ENCODE measurements at places on chromosomes 2 and 18.

- DNase-seq = no peak
Observed at GRCh38 chr18:56505971-56506370, 132.4 kb downstream of the TXNL1 start.

- no peak for DNase-seq
Observed at GRCh38 chr2:99600981-99601651, 111.3 kb upstream of the REV1 start.

DNA sequence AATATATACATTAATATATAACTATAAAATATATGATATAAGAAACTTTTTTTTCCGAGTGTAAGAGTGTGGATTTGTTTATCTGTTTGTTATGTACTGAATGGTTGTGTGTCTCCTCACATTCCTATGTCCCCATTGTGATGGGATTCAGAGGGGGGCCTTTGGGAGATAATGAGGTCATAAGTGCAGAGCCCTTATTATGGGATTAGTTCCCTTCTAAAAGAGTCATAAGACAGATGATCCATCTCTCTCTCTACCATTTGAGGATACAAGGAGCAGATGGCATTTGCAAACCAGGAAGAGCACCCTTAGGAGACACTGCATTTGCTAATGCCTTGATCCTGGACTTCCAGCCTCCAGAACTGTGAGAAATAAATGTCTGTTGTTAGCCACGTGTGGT, 30.3 kb upstream of the SAP130 start:
- DNase-seq = no peak

GRCh38 chr18:48929941-48930713, 20.6 kb downstream of the SMAD7 start:
- DNase-seq = peak; percentile 77

DNA sequence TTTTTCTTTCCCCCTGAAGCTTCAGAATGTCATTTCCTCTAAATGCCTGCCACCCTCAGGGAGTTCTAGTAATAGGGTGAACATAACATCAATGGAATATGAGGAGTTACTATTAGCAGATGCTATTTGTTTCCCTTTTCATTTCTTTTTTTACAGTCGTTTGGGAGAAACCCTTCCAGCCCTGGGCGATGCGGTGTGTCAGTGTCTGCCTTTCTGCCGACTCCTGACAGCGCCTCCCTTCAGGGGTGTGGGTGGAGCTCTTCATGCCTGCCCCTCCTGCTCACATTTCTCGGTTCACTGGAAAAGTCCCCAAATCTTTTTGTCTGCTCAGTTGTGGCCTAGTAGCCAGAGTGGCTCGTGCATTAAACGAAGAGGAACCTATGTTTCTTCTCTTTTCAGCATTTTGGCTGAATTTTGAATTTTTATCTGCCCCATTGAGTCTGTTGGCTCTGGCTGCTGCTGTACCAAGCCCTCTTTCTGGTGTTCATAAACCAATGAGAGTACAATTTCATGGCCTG, 72.3 kb downstream of the FMNL2 start:
- DNase-seq = peak; percentile 74

- no peak for DNase-seq
Observed at GRCh38 chr18:7535436-7536205, 31.5 kb upstream of the PTPRM start.

GRCh38 chr2:202278036-202278760, 12.6 kb downstream of the NOP58 start:
- peak; percentile 17 for DNase-seq

- DNase-seq = no peak
Observed at GRCh38 chr2:30336978-30337841, 105.9 kb downstream of the LBH start.

DNA sequence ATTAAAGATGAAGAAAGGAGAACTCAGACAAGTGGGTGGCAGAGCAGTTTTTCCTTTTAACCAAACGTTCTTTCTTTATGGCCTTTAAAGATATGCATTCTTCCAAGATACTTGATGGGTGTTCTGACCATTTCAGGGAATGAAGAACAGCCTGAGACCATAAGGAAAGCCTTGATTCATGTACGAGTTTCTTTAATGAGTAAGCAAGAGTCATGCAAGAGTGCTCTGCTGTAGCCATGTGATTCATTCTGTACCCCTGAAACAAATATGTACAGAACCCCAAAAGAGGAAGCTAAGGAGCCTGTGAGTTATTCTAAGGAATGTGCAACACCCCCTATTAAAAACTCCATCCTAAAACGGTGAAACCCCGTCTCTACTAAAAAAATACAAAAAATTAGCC, 372.8 kb downstream of the MTX2 start:
- DNase-seq = peak; percentile 62

- no peak for DNase-seq
Observed at GRCh38 chr2:189102735-189103134, 76.8 kb downstream of the COL5A2 start.

DNA sequence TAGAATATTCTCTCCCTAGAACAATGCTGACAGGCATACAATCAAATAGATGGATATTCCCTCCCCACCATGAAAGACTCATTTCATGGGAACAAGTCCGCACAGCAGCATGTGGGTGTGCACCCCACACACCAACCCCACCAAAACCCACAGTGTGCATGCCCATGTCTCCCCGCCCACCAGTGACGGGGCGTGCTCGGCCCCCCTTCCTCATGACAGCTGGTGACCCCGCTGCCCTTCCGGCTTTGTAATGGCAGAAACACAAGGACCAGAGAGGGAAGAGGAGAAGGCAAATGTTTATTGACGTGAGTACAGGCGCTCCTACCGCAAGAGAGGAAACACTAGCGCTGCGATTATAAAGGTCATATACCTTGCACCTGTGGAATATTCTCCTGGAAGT, 30.8 kb upstream of the ODC1 start:
- DNase-seq = no peak

DNA sequence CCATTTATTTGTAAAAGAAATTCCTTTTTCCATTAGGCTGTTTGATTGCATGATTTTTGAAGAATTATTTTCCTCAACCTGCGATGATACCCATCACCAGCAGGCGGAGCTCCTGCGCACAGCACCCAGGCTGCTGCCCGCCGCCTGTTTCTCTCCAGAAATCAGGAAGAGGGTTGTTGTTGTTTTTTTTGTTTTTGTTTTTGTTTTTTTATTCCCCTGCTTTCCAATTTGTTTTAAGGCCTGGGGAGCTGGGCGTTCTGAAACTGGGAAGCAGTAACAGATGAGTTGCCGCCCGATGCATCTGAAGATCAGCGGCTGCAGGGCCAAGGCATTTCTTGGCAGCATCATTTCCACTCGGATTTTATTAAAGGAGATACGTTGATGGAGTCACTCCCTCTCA, 132.1 kb downstream of the MBP start:
- peak; percentile 82 for DNase-seq

GRCh38 chr2:148643421-148643820, 1.1 kb upstream of the EPC2 start:
- DNase-seq = no peak

- no peak for DNase-seq
Observed at GRCh38 chr2:115746151-115746550, 1303.7 kb downstream of the DPP10 start.

DNA sequence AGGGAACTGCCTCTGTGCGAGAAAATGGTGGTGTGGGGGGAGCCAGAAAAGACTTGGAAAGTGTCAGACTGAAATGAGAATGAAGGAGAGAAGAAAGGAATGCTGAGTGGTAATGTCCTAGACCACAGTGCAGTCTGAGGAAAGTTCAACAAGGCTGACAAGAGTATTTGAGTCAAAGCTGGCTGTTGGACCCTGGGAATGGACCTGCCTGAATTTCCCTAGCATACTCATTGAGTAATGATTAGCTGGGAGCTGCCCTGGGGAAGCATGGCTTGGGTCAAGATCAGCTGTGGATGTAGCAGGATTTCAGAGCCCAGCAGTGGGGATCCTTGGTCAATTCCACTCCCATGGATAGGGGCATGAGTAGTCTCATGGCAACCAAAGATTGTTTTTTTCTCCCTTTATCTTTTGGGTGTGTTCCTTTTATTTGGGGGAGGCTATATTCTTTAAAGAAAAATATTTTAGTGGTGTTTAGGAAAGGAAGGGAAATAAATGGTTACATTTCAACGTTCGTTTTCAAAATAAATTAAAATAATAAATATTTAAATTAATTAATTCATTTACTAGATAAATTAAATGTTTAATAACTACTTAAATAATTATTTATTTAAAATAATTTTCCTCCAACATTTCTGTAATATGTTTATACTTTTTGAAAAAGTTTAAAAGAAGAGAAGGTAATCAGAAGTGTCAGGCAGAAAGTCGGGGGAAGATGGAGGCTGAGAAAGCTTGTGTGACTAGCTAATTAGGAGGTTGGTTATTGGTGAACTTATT, 15.9 kb upstream of the LHCGR start:
- DNase-seq = no peak

- DNase-seq = no peak
Observed at GRCh38 chr2:130878316-130878715, 41.6 kb downstream of the ARHGEF4 start.
